ENCODE measurements at places on chromosomes 4 and X.

DNA sequence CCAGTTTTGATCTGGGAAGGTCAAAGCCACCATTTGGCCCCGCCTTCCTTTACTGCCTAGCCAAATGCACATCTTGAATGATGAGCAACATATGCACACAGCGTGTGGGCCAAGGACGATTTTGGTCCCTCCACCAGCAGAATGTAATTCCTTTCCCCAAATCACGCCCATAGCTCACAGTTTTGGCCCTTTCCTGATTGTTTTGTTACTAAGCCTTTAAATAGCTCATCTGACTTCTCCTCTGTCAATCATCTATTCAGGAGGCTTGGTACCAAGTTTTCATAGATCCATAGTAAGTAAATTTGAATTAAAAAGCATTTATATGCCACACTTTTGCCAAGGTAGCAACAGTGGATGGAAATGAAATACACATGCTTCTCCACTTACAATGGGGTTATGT, 123.3 kb downstream of the NFKB1 start:
- no peak for DNase-seq

DNA sequence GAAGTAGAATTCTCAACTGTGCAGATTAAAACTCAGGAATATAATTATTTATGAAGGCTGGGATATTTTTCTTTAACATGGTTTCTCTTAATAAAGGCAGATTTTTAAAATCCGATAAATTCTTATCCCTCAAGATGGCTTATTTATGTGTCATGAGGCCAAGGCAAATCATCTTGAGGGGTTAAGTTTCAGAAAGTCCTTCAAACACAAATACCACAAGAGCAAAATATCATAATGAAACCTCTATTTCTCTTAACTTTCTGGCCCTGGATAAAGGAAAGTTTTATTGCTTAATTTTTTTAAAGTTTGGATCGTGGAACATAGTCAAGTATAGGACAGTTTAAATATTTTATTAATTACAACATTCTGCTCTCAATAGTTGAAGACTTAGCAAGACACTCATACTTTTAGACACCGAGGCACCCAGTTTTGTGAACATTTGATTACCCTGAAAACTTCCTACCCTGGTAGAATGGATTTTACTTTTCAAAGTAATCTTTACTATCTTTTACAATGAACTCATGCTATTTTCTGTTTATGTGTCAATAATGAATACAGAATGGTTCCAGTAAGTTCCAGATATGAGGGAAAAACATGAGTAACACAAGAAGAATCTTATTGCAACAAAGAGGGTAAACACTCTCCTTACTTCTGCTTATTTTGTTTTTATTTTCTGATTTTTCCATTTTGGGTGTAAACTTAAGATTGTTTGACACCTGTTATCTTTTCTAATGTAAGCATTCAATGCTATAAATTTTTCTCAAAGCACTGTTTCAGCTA, 200.7 kb upstream of the IL15 start:
- DNase-seq, result no peak

DNA sequence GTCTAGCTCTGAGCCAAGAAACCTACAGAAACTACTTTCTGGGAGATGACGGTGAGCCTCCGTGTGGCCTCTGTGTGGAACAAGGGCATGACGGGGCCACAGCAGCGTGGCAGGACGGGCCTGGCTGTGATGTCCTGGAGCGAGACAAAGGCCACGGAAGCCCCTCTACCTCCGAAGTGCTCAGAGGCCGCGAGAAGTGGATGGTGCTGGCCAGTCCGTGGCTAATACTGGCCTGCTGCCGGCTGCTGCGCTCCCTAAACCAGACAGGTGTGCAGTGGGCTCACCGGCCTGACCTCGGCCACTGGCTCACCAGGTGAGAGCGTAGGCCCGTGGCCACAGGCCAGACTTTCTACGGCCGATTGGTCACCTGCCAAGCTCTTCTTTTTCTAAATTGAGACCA, 24.6 kb downstream of the PIGG start:
- DNase-seq, result no peak

DNA sequence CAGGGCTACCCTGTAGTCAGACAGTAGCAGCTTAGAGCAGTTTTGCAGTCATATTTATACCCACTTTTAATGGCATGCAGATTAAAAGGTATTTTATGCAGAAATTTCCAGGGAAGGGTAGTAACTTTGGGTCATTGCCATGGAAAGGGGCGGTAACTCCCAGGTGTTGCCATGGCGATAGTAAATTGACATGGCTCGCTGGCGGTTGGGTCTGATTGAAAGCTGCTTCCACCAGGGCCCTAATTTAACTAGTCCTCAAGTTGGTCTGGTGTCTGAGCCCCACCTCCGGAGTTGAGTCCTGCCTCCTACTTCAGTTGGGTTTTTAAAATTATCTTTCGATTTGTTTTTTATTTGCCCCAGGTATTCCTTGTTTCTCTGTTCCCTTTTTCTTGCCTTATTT, 70.1 kb downstream of the NAA11 start:
- DNase-seq, result no peak

DNA sequence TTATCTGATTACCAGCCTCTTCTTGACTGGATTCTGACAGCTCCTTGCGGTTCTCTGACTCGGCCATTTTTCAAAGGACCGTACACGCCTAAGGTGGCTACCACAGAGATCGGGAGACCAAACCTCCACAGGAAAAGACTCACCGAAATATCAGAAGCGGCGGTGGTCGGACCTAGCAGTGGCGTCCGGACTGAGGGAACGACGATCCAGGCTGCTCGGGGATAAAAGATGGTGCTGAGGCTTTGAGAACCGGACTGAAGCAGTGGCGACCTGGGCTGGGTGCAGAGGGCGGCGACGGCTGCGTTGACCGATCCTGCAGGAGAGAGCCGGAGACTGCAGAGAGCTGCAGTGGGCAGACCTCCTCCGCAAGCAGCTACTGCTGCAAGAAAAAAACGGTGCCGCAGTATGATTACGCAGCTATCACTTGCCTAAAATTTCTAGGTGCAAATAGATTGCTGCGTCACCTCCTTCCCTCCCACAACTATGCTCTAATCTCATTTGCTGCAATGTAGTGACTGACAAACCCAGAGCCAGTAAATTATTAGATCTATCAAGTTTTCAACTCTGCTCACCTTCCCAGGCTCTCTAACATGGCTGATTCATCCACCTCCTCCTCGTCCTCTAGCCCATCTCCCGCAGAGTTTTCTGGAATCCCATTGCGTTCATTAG, at the start of gene NAP1L2:
TSS of gene NAP1L2 (minus strand) at position 426 of the 669 bp plus-strand sequence. CDS start at position 67, 359 bp downstream.
- DNase-seq, result peak; percentile 1

- no peak for DNase-seq
These were observed 3.3 kb upstream of the DUSP9 start for GRCh38 chrX:153643431-153644351.

DNA sequence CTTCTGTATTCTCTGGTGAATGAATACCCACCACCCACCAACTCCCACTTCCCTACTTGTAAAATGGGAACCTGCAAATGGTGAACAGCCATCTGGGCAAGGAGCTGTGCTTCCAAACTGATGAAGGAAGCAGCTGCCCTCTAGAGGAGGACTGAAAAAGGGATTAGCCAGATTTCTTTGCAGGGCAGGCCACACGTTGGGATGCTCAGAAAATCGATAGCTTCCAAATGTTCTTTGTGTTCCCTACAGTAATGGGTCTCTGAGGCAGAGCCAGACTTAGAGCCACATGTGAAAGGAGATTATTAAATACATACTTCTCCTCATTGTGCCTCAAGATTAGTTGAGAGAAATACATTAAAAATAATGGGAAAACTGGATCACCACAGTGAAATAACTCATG, 39.3 kb upstream of the LPAR4 start:
- DNase-seq, result no peak
